ENCODE measurements at places on chromosomes 6 and 20.

DNA sequence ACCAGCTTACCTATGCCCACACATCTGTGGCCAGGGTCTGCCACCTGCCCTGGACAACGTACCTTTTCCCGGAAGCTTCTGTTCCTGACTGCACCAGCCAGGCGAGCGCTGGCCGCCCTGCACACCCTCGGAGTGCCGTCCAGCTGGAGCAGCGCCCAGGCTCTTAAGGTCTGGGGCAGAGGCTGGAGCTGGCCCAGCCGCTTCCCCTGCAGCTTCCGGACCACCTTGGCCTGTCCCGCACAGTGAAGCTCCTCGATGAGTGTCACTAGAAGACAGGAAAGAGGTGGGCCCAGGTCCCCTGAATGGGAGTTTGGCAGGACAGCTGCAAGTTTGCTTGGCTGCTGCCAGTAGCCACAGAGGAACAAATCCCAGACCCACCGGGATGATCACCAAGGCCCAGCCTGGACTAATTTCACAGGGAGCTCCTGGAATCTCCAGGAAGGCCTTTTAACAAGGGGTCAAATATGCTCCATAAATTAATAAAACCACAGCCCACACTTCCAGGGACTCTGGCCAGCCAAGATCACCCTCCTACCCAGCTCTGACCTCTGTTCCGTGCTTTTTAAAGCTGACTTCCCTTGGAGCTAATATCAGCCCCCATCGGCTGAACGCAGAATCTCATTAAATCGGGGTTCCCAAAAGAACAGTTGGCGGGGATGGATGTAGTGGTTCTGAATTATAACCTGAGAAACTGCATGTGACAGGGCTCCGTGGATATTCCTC, 82.3 kb downstream of the PTPN1 start:
- peaks cover 4% of the 10 kb centered on the region for H3K4me1 ChIP-seq
- no peak overlapping the region for H3K4me3 ChIP-seq
- no peak for DNase-seq

GRCh38 chr6:96898241-96898851, 655 bp upstream of the NDUFAF4 start:
- peak overlapping the region; percentile 92 for H3K27ac ChIP-seq
- no peaks in the 10 kb centered on the region for H3K27me3 ChIP-seq
- peak overlapping the region; percentile 65 for H3K4me3 ChIP-seq
- peaks cover 5% of the 10 kb centered on the region for H3K4me1 ChIP-seq
- H3K36me3 ChIP-seq, result no peaks in the 10 kb centered on the region
- no peak for DNase-seq

DNA sequence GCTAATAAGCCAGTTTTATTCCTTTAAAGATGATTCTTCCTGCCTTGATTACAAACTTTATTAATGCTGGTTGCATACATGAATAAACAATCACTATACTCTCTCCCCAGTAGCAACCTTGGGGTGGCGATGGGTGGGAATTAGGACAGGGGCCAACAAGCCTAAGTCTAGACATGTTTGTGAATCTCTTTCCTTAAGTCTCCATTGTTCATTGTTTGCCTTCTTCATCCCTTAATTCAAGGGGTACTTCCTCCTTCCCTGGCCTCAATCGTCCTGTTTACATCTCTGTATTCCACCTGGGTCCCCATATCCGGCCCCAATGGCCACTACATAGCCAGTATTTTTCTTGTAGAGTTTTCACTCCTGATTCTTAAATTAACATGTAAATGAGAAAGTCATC, 66.0 kb downstream of the ARHGAP18 start:
- H3K36me3 ChIP-seq, result no peaks in the 10 kb centered on the region
- peak overlapping the region; percentile 61 for H3K27ac ChIP-seq
- H3K4me3 ChIP-seq, result no peak overlapping the region
- H3K27me3 ChIP-seq, result no peaks in the 10 kb centered on the region
- peaks cover 47% of the 10 kb centered on the region for H3K4me1 ChIP-seq

- no peaks in the 10 kb centered on the region for H3K27me3 ChIP-seq
- peaks cover 6% of the 10 kb centered on the region for H3K4me1 ChIP-seq
- H3K36me3 ChIP-seq, result no peaks in the 10 kb centered on the region
- H3K4me3 ChIP-seq, result no peak overlapping the region
- no peak overlapping the region for H3K27ac ChIP-seq
- DNase-seq, result no peak
These were observed 230.8 kb downstream of the BCAS1 start for GRCh38 chr20:53839423-53840176.

DNA sequence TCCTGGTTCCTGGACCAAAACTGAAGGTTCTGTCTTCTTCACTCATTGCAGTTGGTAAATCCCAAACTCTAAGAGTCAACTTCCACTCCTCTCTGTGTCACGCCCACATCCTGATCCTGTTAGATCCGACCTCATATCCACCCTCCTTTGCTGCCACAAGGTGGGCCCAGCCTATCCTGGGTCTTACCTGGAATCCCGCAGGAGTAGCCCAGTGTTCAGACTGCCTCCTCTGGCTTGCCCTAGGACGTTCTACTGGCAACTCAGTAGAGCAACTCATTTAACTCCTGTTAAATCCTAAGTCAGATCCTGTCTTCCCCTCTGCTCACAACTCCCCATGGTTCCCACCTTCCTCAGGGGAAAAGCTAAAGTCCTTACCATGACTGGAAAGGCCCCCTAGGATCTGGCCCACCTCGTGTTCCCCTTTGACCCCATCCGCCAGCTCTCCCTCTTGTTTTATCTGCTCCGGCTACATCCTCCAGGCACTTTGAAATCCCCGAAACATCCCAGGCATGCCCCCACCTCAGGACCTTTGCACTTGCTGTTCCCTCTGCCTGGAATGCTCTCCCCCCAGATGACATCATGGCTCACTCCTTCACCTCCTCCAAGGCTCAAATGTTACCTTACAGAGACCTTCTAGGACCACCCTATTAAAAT, 43.9 kb downstream of the TFEB start:
- no peaks in the 10 kb centered on the region for H3K4me1 ChIP-seq
- no peaks in the 10 kb centered on the region for H3K36me3 ChIP-seq
- no peak overlapping the region for H3K27ac ChIP-seq
- DNase-seq, result no peak
- no peak overlapping the region for H3K4me3 ChIP-seq

DNA sequence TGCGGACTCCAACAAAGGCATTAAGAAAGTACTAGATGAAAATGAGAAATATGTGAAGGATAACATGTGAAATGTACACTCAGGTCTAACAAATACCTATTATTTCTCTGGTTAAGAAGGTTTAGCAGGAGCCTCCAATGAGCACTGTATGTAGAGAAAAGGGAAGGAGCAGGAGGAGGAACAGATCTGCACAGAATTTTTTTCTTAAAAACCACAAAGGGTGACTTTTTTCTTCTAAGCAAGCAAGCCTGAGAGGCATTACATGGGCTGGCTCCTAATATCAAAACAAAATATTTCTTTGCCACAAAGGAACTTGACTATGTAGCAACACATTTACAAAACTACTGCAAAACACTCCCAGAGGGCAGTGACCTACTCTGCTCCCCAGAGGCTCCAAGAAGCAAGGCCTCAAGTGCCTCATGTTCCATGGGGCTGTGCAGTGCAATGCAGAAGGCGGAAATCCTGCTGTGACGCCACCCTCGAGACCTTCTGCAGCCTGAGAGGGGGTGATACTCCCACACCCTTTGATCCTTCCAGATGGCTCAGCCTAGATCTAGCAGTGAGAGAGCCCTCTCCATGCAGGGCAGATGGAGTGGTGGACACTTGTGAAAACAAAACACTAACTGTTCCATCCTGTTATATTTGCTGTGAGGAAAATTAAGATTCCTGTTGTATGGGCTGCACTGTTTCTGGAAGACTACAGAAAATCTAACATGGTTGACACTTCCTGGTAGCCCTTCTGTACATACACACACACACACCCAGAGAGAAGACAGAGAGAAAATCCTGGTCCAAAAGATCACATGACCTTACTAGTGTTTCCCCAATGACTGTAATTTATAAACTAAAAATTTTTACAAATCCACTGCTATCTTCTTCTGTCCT, 36.0 kb upstream of the SMIM29 start:
- H3K4me1 ChIP-seq, result no peaks in the 10 kb centered on the region
- no peak overlapping the region for H3K27ac ChIP-seq
- DNase-seq, result no peak
- H3K4me3 ChIP-seq, result no peak overlapping the region
- H3K36me3 ChIP-seq, result no peaks in the 10 kb centered on the region
- H3K27me3 ChIP-seq, result no peaks in the 10 kb centered on the region

DNA sequence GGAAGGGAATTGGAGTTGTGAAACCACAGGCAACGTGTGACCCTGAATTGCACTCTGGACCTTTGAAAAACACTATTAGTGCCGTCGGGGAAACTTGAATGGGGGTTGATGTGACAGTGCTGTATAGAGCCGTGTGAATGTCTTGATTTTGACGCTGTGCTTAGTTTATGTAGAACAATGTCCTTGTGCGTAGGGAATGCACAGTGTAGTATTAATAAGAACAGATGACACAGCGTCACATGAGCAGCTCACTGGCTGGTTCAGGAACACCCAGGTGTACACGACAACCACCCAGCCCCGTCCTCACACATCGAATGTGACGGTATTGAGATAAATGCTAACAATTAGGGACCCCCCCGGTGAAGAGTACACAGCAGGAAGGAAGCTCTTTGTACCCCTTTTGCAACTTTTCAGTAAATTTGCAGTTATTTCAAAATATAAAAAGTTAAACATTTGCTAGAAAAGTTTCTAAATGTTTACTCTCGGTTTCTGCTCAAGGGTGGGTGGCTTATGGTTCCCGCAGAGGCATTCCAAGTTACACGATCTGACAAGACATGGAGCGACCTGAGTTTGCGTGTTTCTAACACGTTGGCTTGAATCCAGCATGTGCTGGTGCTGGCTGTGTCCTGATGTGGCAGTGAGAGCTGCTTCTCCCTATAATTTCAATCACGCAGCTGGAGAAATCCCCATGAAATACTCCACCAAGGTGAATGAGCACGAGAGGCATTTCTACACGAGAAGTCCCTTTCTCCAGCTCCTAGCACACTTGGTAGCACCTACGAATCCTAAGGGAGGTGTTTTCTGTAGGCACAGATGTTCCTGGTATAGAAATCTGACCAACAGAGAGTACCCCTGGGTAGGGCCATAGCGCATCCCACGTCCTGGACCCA, 208.0 kb upstream of the EXOC2 start:
- H3K36me3 ChIP-seq, result no peaks in the 10 kb centered on the region
- DNase-seq, result peak; percentile 22
- no peak overlapping the region for H3K4me3 ChIP-seq
- peak overlapping the region; percentile 59 for H3K27ac ChIP-seq
- peaks cover 5% of the 10 kb centered on the region for H3K4me1 ChIP-seq
- H3K27me3 ChIP-seq, result no peaks in the 10 kb centered on the region

DNA sequence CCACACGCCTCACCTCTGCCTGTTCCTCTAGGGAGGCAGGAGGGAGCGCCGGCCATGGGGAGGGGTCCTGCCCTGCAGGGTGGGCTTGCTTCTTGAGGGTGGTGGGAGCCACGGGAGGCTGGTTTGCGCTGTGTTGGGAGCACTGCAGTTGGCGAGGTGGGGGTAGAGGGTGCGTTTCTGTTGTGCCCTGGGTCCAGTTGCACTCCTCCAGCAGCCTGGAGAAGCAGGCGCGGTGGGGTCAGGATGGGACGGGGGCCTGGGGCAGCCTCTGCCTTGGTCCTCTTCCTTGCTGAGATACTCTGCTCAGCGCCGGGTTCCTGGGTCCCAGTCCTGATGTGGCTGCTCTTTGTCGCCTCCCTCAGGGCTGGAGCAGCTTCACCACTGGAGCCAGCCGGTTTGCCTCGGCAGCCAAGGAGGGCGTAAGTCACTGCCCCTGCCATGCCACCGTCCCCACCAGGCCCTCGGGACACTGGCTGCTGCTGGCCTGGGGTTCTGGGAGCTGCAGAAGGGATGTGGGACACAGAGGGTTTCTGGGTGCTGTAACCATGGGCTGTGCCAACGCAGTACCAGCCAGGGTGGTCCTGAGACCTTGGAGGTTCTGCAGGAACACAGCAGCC, 8.4 kb downstream of the ARFGAP1 start:
- H3K36me3 ChIP-seq, result no peaks in the 10 kb centered on the region
- no peak for DNase-seq
- H3K4me3 ChIP-seq, result no peak overlapping the region
- no peaks in the 10 kb centered on the region for H3K4me1 ChIP-seq
- no peak overlapping the region for H3K27ac ChIP-seq

DNA sequence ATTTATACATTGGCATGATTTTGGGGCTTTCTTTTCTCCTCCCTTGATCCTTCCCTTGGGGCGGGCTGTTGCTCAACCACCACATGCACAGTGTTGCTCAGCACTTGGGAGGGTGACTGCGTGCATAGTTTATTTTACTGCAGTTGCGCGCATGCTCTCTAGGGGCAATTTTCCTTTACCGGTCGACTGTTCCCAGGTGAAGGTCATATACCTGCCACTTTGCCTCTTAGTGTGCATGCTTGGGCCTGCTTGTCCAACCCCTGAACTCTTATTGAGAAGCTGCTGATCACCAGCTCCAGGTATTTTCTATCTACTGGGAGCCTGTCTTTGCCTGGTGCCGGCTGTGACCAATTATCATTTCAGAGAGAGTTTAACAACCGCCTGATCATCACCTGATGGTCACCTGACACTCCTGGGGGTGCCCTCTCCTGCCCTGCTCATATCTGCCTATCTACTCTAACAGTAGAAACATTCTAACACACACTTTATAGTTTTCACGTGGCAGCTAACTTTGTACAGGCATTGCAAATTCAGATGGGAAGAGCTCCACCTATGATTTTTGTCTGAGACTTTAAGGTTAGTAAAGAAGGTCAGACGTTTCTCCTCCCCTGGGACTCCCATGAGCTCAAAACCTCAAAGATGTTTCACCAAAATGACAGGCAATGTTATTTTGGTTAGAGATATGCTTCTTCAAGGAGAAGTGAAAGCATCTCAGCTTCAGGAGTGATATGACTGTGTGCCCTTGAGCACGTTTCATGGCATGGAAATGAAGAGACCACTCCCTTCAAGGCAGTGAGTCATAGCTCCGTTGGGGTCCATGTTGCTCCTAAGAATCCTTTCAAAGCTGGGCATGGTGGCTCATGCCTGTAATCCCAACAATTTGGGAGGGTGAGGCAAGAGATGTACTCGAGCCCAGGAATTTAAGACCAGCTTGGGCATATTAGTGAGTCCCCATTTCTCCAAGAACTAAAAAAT, 227.5 kb upstream of the MYLIP start:
- H3K36me3 ChIP-seq, result no peaks in the 10 kb centered on the region
- peak overlapping the region; percentile 80 for H3K27ac ChIP-seq
- H3K4me3 ChIP-seq, result no peak overlapping the region
- H3K27me3 ChIP-seq, result no peaks in the 10 kb centered on the region

- H3K4me3 ChIP-seq, result no peak overlapping the region
- DNase-seq, result no peak
- peaks cover 4% of the 10 kb centered on the region for H3K4me1 ChIP-seq
These were observed 637.4 kb downstream of the MMUT start for GRCh38 chr6:48825501-48826151.

GRCh38 chr20:16641511-16642023, 68.3 kb upstream of the KIF16B start:
- peaks cover 5% of the 10 kb centered on the region for H3K4me1 ChIP-seq
- H3K36me3 ChIP-seq, result no peaks in the 10 kb centered on the region
- no peaks in the 10 kb centered on the region for H3K27me3 ChIP-seq
- H3K4me3 ChIP-seq, result no peak overlapping the region
- DNase-seq, result no peak

Measured in hepatocyte (in vitro differentiated cells).